ENCODE measurements at places on chromosomes 13 and 19.

DNA sequence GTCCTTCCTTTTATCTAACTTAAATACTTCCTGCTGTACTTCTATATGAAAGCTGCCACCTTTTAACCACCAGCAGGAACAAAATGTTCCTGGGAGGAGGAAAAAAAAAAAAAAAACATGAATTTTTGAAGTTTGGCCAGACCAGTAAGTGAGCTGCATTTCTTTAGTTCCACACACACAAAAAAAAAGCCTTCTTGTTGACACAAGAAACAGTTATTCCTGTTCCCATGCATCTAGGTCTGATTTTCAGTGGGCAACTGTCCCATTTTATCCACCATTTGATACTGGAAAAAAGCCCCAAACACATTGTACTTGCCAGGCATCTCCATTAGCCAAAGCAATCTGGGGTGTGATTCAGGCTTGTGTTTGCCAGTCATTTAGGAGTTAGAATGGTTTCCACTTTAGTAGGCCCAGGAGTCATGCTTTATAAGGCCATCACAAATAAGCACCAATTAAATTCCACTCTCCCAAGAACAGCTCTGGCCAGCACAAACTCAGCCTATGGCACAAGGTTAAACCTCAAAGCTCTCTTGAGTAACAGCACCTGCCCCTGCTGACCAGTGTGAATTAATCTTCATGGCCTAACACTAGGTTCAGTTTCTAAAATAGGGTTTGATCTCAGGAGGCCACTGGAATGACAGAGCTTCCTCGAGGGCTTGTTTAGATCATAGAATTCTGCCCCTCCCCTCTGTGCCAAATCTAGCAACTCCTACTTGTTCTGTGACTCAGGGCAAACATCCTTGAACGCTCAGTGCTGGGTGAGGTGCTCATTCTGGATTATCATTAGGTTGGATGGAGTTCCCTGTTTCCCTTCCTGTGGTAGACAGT lies 67.1 kb downstream of the NUFIP1 start:
- no peak for DNase-seq

- DNase-seq: no peak
These were observed 318.8 kb downstream of the SLITRK1 start for GRCh38 chr13:83563499-83563898.

DNA sequence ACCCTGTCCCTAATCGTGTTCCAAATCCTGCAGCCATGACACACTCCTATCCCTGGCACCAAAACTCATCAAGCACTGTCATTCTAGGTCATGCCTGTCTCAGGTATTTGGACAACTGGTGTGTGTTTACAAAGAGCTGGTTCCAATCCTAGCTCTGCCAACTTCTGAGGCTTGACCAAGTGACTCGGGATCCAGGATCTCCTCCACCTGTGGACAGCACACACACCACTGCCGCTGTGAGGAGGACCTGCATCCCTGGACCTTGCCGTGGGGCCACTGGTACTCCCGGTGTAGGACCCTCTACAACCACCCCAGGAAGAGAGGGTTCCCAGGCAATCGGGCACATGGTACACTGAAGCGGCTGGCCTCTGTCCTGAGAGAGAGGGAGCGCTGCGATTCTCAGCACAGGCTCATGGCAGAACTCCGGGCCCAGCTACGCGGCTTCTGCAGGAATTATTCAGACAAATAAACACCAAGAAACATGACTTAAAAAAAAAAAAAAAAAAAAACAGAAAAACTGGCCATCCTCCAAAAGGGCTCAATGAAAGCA lies 20.4 kb downstream of the MLLT1 start:
- DNase-seq: no peak

GRCh38 chr13:70905035-70905434 lies 796.8 kb upstream of the KLHL1 start:
- no peak for DNase-seq

DNA sequence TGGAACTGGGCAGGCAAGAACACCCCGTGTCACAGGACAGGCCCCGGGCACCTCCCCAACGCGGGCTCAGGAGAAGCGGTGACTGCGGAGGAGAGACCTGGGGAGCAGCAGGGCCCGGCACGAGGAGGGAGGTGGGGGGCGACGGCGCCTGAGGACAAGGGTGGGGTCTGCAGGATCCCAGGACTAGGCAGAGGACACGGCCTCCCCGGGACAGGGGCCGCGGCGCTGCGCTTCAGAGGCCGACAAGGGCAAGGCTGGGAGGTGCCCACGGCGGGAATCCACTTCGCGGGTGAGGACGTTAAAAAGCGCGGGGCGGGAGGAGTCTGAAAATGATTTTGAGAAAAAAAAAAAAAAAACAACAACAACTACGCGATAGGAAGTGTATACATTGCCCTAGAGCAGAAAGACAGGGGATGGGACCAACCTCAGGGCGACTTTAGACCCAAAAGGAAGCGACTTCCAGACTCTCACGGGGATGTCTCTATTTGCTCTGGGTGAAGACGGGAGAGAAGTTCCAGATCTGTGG lies 44.9 kb downstream of the ZNF611 start:
- DNase-seq: peak; percentile 8

DNA sequence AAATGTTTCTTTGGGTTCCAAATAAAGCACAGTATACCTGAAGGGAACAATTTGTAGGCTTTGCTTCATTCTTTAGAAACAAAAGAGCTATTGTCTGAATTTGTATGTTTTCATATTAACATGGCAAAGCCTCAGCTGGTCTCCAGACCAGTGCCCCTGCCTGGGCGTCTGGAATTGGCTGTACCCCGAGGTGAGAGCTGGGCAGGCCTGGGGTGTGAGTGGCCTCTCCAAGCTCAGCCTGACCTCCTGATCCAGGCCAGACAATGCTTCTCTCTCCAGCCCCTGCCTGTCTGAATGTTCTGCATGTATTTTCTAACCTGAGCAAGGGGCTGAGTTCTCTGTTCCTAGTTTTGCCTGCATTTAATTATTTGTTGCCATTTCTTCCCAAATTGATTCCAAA lies 66.3 kb upstream of the MCF2L start:
- no peak for DNase-seq

- no peak for DNase-seq
These were observed 16.9 kb upstream of the ADGRL1 start for GRCh38 chr19:14222886-14223285.

DNA sequence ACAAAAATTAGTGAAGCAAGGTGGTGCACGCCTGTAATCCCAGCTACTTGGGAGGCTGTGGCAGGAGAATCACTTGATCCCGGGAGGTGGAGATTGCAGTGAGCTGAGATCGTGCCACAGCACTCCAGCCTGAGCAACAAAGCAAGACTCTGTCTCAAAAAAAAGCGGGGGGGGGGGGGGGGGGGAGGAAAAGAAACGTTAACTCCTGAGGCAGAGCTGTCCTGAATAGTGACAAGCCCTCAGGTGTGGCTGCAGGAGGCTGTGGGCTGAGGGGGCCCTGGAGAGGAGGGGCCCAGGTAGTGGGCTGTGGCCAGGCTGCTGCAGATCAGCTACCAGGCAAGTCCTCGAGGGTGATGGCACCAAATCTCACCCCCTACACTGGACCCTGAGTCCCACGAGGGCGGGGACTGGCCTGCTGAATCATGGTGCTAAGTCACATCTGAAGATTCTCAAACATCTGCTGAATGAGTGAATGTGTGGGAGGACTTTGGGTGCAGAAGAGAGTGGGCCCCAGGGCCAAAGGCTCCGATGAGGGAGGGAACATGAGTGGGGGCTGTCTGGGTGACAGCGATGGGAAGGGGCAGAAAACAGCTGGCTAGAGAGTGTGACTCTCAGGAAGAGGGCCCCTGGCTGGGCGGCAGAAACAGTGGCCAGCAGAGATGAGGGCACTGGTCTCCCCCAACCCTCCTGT lies 24.6 kb upstream of the ATP1A3 start:
- no peak for DNase-seq

DNA sequence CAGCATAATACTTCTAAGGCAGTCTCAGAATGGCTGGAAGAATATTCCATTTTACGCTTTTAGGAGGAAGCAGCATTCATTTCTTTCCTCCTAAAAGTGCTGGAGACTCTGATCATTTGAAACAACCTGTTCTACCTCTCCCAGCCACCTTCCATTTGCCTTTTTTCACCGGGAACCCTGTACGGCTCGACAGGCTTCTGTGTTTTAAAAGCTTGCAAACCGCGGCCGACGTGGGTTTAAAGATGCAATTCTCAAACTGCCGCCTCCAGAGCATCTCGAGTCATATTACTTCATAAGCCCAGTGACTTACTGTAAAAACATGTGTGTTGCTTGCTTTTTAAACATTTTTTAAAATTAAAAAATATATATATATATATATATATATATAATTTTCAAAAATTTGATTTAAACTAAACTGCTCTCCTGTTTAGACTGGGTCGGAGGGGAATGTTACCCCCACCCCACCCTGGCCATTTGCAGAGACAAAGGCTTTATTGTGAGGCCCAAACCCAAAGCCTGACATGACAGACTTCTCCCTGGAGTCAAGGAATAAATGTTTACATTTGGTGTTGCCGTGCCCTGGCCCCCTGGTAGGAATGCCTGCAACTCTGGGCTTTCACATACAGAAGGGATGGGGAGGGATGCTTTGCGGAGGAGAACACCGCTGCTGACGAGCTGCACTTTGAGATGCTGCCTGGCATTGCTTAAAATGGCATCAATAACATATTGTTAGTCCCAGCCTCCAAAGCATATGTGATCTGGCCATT lies 30.4 kb downstream of the ZNF536 start:
- no peak for DNase-seq

DNA sequence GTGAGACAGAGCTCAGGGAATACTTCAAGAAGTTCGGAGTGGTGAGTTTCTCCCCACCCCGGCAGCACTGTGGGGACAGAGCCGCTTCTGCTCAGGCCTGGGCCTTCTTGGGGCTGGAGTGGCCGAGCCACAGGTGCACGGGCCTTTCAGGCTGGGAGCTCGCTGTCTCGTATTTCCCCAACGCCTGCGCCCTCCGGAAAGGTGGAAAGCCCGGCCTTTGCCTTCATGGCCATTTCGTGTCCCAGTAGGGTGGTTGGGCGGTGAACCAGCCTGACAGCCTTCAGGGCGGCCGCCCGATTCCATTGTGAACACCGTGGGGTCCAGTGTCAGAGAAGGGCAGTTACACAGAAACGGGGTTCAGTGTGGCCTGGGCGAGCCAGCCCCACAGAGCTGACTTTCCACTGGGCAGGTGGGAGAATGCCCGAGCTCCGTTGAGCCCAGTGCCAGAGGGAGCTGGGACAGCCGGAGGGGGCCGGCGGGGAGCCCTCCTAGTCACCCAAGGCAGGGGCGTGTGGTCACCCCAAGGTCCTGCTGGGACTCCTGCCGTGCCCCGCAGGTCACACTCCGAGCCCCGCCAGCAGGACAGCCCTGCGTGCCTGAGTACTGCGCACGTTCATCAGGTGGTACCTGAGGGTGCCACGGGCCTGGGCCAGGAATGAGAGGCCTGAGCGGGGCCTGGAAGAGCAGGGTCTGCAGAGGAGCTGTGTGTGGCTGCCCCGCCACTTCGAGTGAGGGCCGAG lies 14.0 kb downstream of the DAZAP1 start:
- no peak for DNase-seq

- peak; percentile 78 for DNase-seq
These were observed 14.7 kb upstream of the ADGRE5 start for GRCh38 chr19:14366529-14366928.

DNA sequence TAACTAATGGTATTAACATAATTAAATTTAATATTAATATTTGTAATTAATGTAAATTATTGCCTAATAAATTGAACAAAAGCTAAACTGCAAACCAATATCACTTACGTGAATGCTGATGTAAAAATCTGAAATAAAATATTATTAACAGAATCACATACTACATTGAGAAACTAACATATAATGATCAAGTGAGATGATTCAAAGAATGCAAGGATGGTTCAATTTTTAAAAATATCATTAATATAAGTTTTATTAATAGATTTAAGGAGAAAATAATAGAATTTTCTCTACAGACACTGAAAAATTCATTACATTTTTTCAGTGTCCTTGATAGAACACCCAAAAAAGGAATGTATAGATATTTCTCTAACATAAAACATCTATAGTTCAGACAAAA lies 23.5 kb upstream of the EBPL start:
- no peak for DNase-seq

DNA sequence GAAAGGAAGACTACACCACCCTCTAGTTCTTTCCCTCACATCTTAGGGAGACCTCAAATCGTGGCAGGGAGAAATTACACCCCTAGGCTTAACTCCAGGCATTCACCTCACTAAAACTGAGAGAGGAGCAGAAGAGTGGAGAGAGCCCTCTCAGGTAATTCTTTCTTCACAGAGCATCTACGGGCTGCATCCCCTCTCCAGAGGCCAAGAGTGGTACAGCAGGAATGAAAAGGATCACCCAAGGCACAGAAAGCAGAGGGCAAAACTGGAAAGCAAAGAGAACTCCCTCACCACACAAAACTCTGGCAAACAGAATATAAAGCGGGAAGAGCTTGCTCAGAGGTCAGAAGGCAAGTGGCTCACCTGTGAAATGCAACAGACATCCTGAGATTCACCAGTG lies 661.2 kb downstream of the TBC1D4 start:
- no peak for DNase-seq

DNA sequence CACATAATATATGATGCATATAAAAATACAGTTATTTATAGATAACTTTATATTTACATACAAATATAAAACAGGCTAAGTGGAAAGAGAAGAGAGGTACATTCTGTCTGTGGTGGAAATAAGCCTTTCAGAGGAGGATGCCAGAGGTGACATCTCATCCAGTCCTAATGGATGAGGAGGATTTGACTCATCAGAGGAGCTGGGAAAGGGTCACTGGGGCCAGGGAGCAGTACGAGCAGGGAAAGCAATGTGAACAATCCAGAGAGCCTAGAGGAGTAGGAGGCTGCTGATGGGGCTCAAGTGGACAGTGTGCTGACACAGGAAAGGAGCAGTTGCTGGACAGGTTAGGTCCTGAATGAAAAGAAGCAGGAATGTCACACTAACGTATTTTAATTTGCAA lies 18.6 kb downstream of the NALCN start:
- no peak for DNase-seq

DNA sequence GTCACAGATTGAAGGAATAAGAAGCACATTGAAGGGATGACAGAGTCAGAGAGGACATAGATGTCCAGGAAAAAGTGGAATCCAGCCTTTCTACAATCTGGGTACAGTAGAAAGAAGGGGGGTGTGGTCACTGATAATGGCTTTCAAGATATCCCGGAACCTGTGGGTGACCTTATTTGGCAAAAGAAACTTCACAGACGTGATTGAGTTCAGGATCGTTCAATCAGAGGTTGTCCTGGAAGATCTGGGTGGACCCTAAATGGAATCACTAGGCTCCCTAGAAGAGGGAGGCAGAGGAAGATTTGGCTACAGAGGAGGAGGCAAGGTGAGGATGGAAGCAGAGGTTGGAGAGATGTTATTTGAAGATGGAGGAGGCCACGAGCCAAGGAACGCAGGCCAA lies 13.0 kb upstream of the SYCN start:
- DNase-seq: no peak
